ENCODE measurements at places on chromosomes 5 and 9. TPM values are rescaled to one million over a fixed set of nuclear protein-coding genes. Genes with fewer than 3 reads are reported as not detected.

IFNA21 gene
- not detected for total RNA-seq

PCDHGB5 gene
- 0.15 TPM for total RNA-seq

TCF7 gene
- total RNA-seq: 17.8 TPM

IL7R gene
- total RNA-seq: 0.98 TPM

DCTN3 gene
- 64.0 TPM for total RNA-seq

PHPT1 gene
- 148 TPM for total RNA-seq

PCDHA3 gene
- not detected for total RNA-seq

IFNK gene
- not detected for total RNA-seq

TXN gene
- total RNA-seq: 421 TPM

DMRT3 gene
- not detected for total RNA-seq

ENTREP1 gene
- 1.1 TPM for total RNA-seq

SLC25A2 gene
- total RNA-seq: 0.42 TPM

SNX2 gene
- 57.7 TPM for total RNA-seq

OR4F3 gene
- total RNA-seq: not detected

FRRS1L gene
- not detected for total RNA-seq

NUTM2G gene
- total RNA-seq: not detected

FOXD4L6 gene
- total RNA-seq: 0.54 TPM
